A549 treated with Mapracorat at 1 μM for 4 hours (cell line): ENCODE measurements at places on chromosomes 3 and 15. TPM values are rescaled to one million over a fixed set of nuclear protein-coding genes. Genes with fewer than 3 reads are reported as not detected.

NANOGP8 gene
- total RNA-seq, result not detected in 5 replicates

LHFPL4 gene
- 0.04 to 0.41 TPM (median 0.06 TPM) in 5 replicates for total RNA-seq

BNC1 gene
- total RNA-seq, result 0.72 to 0.95 TPM (median 0.76 TPM) in 5 replicates

GUCA1C gene
- total RNA-seq, result not detected in 5 replicates

CFAP161 gene
- not detected in 5 replicates for total RNA-seq

YEATS2 gene
- 10.0 to 13.4 TPM (median 12.6 TPM) in 5 replicates for total RNA-seq

CYP8B1 gene
- not detected in 5 replicates for total RNA-seq

HIGD2B gene
- not detected in 5 replicates for total RNA-seq

TRIM42 gene
- not detected in 5 replicates for total RNA-seq

NCBP2 gene
- total RNA-seq, result 42.1 to 45.5 TPM (median 43.0 TPM) in 5 replicates

FAM43A gene
- total RNA-seq, result 11.4 to 21.9 TPM (median 20.5 TPM) in 5 replicates

CFAP44 gene
- 1.1 to 1.8 TPM (median 1.4 TPM) in 5 replicates for total RNA-seq

TXNRD3 gene
- total RNA-seq, result 5.9 to 9.9 TPM (median 7.4 TPM) in 5 replicates

SNX22 gene
- 0.53 to 0.97 TPM (median 0.81 TPM) in 5 replicates for total RNA-seq

WDR93 gene
- 0.07 to 0.25 TPM (median 0.19 TPM) in 5 replicates for total RNA-seq

ZNF80 gene
- not detected in 5 replicates for total RNA-seq

ARHGEF26 gene
- 7.4 to 10.0 TPM (median 9.0 TPM) in 5 replicates for total RNA-seq

GOLGA8J gene
- 0.12 to 0.17 TPM in 2 of 5 replicates, not detected in the others for total RNA-seq

CYP1A2 gene
- total RNA-seq, result not detected in 5 replicates

GALK2 gene
- 19.0 to 24.1 TPM (median 21.7 TPM) in 5 replicates for total RNA-seq
